GM03348 (cell line): ENCODE measurements at places on chromosomes 2 and 18.

- no peak for DNase-seq
Measured at GRCh38 chr2:38485734-38486133, 108.7 kb upstream of the ATL2 start.

- peak; percentile 17 for DNase-seq
Measured at GRCh38 chr2:224513991-224514390, 71.2 kb downstream of the CUL3 start.

- peak; percentile 27 for DNase-seq
Measured at GRCh38 chr2:224286923-224287322, 115.0 kb downstream of the FAM124B start.

DNA sequence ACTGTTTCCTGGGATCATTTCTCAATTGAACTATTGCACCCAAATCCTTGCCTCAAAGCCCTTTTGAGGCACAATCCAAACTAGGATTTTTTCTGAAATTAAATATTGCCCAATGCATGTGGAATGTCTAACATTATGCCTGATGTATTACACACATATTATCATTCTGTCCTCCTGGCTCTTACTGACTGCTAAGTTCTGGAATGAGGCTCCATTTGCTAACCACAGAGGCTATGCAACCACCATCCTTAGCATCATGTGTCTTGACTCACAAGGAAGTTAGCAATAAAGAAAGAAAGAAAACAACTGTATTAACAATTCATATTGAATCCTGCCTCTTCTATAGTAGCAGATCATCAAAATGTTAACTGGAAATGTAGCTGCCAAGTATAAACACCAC lies 1142.7 kb downstream of the CNTNAP5 start:
- DNase-seq, result no peak

GRCh38 chr2:179059026-179059700 lies 9.2 kb upstream of the CCDC141 start:
- no peak for DNase-seq

- no peak for DNase-seq
Measured at GRCh38 chr2:55025627-55026026, 24.6 kb downstream of the RTN4 start.

GRCh38 chr2:36318547-36318946 lies 37.0 kb upstream of the CRIM1 start:
- DNase-seq, result no peak

GRCh38 chr2:39948016-39948719 lies 169.1 kb upstream of the THUMPD2 start:
- peak; percentile 19 for DNase-seq

GRCh38 chr2:185278761-185279160 lies 459.8 kb upstream of the FSIP2 start:
- DNase-seq, result no peak

- DNase-seq, result no peak
Measured at GRCh38 chr2:42459296-42459695, 34.5 kb downstream of the KCNG3 start.

DNA sequence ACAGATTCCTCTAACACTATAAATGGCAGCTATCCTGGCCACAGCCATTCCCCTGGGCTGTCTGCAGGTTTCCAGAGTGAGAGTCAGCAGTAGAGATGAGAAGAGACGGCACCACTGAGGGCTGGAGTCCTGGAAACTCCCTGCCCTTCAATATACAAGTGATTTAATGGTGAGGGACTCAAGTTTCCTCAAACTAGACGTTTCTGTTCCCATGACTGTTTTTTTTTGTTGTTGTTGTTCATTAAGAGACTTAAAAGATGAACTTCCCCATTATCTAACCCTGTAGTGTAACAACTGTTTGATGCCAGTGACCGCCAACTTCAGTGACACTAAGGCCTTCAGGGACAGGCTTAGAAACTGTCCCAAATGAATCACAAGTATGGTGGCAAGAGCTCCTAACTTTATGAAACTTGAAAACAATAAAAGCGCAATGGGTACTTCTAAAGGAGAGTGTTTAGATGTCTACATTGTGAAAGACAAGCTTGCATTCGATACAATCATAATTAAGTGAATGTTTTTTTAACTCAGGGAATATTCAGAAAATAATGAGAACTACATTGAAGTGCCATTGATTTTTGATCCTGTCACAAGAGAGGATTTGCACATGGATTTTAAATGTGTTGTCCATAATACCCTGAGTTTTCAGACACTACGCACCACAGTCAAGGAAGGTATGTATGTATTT lies 34.0 kb downstream of the IL1R2 start:
- no peak for DNase-seq

- no peak for DNase-seq
Measured at GRCh38 chr2:49296107-49296867, 142.0 kb upstream of the FSHR start.

GRCh38 chr2:118032169-118033013 lies 18.5 kb upstream of the CCDC93 start:
- DNase-seq, result peak; percentile 66

DNA sequence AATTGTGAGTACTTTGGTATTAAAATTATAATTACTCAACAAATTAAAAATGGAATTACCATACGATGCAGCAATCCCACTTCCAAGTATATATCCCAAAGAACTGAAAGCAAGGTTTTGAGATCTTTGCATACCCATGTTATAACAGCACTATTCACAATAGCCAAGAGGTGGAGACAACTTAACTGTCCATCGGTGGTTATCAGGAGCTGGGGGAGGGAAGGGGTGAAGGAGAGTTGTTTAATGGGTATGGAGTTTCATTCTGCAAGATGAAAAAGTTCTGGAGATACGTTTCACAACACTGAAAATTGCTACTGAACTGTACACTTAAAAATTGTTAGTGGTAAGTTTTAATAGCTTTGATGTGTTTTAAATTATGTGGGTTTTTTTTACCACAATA lies 25.7 kb downstream of the RAB10 start:
- DNase-seq, result no peak

DNA sequence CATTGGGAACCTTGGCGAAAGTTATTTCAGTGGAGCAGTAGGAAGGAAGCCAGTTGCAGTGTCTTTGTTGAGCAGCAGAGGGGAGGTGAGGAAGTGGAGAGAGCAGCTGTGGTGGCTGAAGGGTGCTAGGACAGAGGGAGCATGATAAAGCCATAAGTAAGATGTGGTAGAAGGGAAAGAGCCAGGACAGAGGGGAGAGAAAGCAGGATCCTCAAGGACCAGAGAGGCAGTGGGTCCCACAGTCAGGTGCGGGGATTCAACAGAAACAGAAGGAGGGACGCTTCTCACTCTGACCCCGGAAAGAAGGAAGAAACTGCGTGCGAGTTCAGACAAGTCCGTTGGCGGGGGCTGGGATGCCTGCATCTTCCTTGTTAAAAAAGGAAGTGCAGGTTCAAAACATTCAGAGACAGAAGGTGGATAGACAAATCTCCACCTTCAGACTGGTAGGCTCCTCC lies at the start of gene CXCR2:
Gene CXCR2 (plus strand): TSS at position 403 of the 455 bp plus-strand sequence. CDS start 8,774 bp downstream, outside the sequence.
- peak; percentile 1 for DNase-seq

DNA sequence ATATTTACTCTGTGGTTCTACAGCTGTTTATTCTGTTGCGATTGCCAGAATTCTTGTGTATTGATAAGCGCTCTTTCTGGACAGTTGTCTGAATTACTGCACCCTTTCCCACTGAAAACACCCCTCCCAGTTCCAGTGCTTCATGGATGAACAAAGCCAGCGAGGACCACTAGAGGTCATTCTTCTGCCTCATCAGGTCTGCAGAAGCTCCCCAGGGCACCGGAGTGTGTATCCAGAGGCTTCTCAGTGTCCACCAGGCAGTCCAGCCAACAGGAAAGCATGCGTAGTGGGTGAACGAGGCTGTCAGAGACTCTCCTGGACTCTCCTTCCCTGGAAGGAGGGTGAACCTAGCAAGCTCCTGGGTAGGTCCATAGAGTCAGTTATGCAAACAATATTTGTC lies 40.6 kb upstream of the INHBB start:
- DNase-seq, result no peak

- DNase-seq, result peak; percentile 7
Measured at GRCh38 chr2:195620501-195620900, 36.5 kb upstream of the SLC39A10 start.

- DNase-seq, result no peak
Measured at GRCh38 chr18:5180254-5180653, 16.8 kb downstream of the AKAIN1 start.

- DNase-seq, result no peak
Measured at GRCh38 chr2:8412082-8412481, 269.8 kb upstream of the ID2 start.

GRCh38 chr2:88199912-88200682 lies 30.0 kb downstream of the THNSL2 start:
- peak; percentile 50 for DNase-seq

DNA sequence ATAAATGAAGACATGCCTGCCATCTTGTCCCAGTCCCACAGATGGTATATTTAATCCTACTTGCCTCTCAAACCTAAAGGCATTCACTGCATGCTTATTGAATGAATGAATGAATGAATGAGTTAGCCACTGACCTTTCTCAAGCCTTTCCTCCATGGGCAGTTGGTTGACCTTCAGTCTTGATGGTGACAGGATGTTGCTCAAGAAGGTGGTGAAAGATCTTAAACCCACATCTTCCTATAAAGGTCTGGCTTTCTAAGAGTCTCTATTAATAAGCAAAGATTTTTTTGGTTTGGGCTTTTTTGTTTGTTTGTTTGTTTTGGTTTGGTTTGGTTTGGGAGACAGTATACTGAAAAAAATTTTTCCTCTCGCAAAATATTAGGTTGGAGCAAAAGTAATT lies 41.7 kb downstream of the KIAA2012 start:
- no peak for DNase-seq

GRCh38 chr2:143124445-143124844 lies 4.8 kb upstream of the ARHGAP15 start:
- no peak for DNase-seq

- DNase-seq, result peak; percentile 48
Measured at GRCh38 chr2:169452080-169452479, 27.2 kb upstream of the BBS5 start.

DNA sequence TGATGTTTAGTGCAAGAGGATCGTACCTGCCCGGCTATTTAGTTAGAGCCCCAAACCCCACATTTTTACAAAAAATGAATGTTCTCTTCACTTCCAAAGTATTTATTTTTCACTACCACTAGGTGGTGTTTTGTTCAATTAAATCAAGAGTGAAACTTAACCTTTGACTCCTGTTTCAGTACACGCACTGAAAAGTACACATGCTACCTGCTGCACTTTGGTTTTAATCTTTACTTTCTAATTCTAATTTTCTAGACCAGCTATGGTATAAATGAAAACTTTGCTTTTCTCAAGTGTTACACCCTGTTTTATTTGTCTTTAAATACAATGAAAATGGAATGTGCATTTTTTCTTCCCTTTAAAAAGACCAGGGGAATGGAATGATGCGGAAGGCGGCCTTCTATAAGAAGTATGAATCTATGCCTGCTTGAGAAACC lies 31.4 kb upstream of the CHN1 start:
- peak; percentile 46 for DNase-seq

DNA sequence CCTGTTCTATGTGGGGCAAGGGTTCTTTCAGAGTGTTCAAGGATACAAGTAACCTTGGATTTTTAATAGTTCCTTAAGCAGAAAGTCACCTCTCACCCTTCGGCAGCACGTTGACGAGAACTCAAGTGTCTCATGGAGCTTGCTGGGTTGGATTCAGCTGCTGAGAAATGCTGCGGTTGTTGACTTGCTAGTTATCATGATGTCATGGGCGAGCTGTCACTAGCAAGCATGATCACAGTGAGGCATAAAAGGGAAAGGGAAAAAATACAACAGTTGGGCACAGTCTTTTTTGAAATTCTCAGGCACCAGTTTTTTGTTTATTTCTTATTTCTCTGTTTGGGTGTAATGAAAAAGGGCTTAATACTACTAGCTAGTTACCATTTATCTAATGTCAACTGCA lies 53.2 kb downstream of the ADCYAP1 start:
- DNase-seq, result no peak

- DNase-seq, result peak; percentile 69
Measured at GRCh38 chr2:127175041-127175721, 44.9 kb downstream of the CYP27C1 start.

- no peak for DNase-seq
Measured at GRCh38 chr2:205141381-205141780, 540.9 kb upstream of the NRP2 start.

- DNase-seq, result no peak
Measured at GRCh38 chr2:56508662-56509061, 324.9 kb downstream of the CCDC85A start.

- peak; percentile 11 for DNase-seq
Measured at GRCh38 chr2:135124924-135125886, 73.1 kb downstream of the RAB3GAP1 start.

DNA sequence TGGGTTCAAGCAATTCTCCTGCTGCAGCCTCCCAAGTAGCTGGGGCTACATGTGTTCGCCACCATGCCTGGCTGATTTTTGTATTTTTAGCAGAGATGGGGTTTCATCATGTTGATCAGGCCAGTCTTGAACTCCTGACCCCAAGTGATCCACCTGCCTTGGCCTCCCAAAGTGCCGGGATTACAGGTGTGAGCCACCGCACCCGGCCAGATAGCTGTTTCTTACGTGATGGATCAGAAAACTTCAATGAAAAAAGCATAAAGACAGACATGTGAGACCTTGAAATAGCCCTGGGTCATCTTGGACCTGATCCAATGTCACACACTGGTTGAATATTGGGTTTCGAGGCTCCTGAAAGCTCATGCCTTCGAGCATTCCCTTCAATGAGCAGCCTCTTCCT lies 66.7 kb upstream of the RTN4 start:
- no peak for DNase-seq

DNA sequence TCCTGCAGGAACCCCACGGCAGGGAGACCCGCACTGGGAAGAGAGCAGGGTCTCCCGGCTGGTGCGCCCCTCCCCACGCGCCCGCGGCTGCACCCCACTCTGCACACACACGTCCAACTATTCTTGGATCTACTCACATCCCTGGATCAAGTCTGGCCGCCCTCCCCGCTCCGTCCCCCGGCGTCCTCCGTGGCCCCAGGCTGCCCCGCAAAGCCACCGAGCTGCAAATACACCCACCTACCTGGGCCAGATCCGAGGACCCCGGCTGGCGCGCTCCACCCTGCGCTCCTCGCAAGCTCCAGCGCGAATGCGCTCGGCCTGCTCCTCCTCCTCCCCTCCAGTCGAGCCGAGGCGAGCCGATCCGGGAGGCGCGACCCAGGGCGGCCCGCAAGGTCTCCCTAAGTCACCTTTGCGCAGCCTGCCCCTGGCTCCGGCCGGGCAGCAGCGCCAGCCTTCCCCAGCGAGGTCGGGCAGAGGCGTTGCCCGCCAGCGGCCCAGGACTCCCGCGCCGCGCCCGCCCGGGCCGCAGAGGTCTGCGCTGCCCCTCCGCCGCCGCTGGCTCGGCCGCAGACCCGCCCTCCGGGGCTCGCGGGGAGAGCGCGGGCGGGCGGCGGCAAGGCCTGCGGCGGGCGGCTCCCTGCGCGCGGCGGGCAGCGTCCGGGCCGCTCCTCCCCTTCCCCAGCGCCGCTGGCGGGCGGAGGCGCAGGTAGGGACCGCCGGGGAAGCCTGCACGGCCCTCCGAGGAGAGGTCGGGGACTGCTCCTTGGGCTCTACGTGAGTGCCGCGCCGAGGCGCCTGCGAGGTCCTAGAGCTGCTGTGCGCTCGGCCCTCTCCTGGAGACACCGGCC lies 126.0 kb downstream of the OSBPL1A start:
- DNase-seq, result peak; percentile 86

GRCh38 chr2:86006524-86006923 lies 99.2 kb downstream of the POLR1A start:
- DNase-seq, result no peak

GRCh38 chr2:141941210-141941714 lies 189.6 kb downstream of the LRP1B start:
- DNase-seq, result no peak

- no peak for DNase-seq
Measured at GRCh38 chr2:64950226-64951160, 38.7 kb upstream of the SLC1A4 start.
